ENCODE measurements at places on chromosomes 7 and 10. TPM values are rescaled to one million over a fixed set of nuclear protein-coding genes. Genes with fewer than 3 reads are reported as not detected.

Gene SPDYE8
- not detected for total RNA-seq

Gene ASZ1
- total RNA-seq, result not detected

Gene HEPACAM2
- total RNA-seq, result not detected

Gene RTKN2
- 2.1 TPM for total RNA-seq
